Neural progenitor cell (in vitro differentiated cells): ENCODE measurements at places on chromosomes 2 and 18. TPM values are rescaled to one million over a fixed set of nuclear protein-coding genes. Genes with fewer than 3 reads are reported as not detected.

DNA sequence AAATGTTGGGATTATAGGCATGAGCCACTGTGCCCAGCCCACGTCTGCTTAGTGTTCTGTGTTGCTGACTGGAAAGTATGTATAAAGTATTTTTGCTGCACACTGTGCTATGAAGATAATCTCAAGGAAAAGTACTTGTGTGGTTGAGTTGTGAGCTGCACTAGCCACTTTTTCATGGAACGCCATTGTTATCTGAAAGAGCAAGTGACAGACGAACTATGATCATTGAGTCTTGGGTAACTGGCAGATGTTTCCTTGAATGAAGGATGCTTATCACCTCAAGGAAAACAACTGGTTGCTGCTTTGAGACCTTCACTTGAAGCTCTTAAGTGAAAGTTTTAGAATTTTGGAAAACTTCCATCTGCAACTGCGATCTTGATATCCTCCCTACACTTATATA is 82.2 kb upstream of the KCTD1 start:
- no peak overlapping the region for H3K4me3 ChIP-seq
- no peak overlapping the region for H3K27ac ChIP-seq
- no peaks in the 10 kb centered on the region for H3K4me1 ChIP-seq
- no peaks in the 10 kb centered on the region for H3K27me3 ChIP-seq
- no peak for DNase-seq
- no peaks in the 10 kb centered on the region for H3K36me3 ChIP-seq

DNA sequence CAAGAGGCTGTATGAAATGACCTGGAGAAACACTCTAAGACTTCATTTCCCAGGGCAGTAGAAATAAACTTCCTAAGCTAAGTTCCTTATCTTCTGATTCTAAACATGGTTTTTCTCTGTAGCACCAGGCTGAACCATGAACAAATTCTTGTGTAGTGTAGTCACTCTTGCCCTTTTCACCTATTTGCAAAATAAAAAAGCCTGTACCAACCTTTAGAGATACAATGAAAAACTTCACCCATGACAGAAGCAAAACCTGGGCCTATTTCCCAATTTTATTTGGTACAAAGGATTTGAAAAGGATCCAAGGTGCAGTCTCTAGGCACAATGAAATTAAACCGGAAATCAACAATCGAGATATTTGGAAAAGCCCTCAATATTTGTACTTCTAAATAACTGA is 43.6 kb downstream of the POLR1A start:
- no peaks in the 10 kb centered on the region for H3K4me1 ChIP-seq
- DNase-seq: no peak
- H3K36me3 ChIP-seq: no peaks in the 10 kb centered on the region
- no peak overlapping the region for H3K27ac ChIP-seq
- no peaks in the 10 kb centered on the region for H3K27me3 ChIP-seq

The TCF23 gene
- 0.03 TPM in 1 of 2 replicates, not detected in the other for total RNA-seq

DNA sequence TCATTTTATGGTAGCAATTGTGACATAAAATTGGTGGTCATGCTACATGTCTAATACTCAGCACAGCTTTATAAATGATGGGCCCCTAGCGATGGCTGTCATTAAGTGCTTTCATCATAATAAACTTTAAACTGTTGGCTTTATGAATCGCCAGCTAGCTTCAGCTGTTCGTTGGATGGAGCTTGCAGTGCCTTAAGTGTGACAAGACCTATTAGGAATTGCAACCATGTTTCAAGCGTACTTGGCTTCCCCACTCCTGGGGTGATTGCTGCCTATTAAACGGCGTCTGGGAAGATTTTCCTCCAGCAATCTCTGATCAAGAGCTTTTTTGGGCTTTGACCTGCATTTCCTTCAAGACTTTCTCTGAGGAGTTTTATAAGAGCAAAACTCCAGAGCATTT is 164.5 kb upstream of the SIX3 start:
- H3K4me3 ChIP-seq: peak overlapping the region; percentile 40
- H3K27me3 ChIP-seq: peaks cover 13% of the 10 kb centered on the region
- no peak overlapping the region for H3K27ac ChIP-seq

DNA sequence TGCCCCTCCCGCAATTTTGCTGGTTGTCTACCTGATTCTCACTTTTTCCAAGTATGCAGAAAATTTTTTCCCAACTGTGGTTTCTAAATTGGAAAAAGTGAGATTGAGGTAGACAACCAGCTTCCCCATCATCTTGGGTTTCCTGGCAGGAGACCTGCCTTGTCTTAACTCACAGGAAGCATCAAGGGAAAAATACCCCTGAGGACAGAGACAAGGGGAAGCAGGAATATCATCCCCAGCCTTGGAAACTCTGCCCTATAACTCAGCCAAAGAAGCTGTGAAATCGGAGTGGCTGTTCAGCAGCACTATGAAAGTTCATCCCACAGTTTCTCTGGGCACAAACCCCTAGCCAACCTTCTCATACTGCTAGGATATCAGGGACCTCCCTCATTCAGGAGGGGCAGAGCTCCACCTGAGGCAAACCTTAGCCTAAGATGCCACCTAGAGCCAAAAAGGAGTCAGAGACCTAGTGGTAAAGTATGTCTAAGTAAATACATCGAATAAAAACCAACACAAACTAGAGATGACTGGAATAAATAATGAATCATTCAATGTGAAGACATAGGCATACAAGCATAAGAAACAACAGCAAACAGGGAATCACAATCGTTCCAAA is 68.2 kb downstream of the ZSWIM2 start:
- H3K4me3 ChIP-seq: no peak overlapping the region
- peak; percentile 70 for DNase-seq
- H3K4me1 ChIP-seq: no peaks in the 10 kb centered on the region
- no peaks in the 10 kb centered on the region for H3K27me3 ChIP-seq
- H3K36me3 ChIP-seq: no peaks in the 10 kb centered on the region

The SP110 gene
- total RNA-seq: 0.65 and 1.3 TPM in 2 replicates

The ABCG8 gene
- total RNA-seq: not detected in 2 replicates

The MROH2A gene
- not detected in 2 replicates for total RNA-seq

- no peaks in the 10 kb centered on the region for H3K27me3 ChIP-seq
- DNase-seq: no peak
- no peak overlapping the region for H3K27ac ChIP-seq
Measured at GRCh38 chr18:50788284-50788683, 31.5 kb downstream of the MRO start.

GRCh38 chr2:4533806-4534205 is 830.4 kb downstream of the DCDC2C start:
- peaks cover 22% of the 10 kb centered on the region for H3K4me1 ChIP-seq
- no peak overlapping the region for H3K4me3 ChIP-seq
- no peaks in the 10 kb centered on the region for H3K27me3 ChIP-seq
- H3K27ac ChIP-seq: no peak overlapping the region
- H3K36me3 ChIP-seq: no peaks in the 10 kb centered on the region

DNA sequence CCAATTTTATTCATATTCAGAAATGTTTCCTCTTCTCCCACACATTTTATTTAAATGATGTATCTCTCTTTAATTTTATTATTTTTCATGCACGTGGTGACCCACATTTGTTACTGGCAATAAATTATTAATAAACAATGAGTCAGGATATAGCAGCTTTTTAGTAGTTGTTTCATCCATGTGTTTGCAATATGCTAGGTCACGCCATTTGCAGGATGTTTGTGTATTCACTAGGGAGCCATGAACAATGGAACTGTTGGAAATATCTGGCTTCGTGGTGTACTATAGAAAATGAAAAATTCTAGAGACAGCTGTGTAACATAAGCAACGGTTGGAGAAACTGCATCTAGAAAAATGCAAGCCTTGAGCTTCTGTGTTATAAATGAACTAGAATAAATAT is 176.0 kb upstream of the COL3A1 start:
- H3K4me1 ChIP-seq: no peaks in the 10 kb centered on the region
- H3K27me3 ChIP-seq: no peaks in the 10 kb centered on the region
- no peaks in the 10 kb centered on the region for H3K36me3 ChIP-seq
- no peak overlapping the region for H3K27ac ChIP-seq
- DNase-seq: no peak

The KIF3C gene
- 13.2 and 25.9 TPM in 2 replicates for total RNA-seq

- H3K4me1 ChIP-seq: no peaks in the 10 kb centered on the region
- no peak overlapping the region for H3K4me3 ChIP-seq
- no peaks in the 10 kb centered on the region for H3K36me3 ChIP-seq
- no peaks in the 10 kb centered on the region for H3K27me3 ChIP-seq
Measured at GRCh38 chr18:63264871-63265270, 54.7 kb downstream of the BCL2 start.

- H3K27ac ChIP-seq: no peak overlapping the region
- no peak overlapping the region for H3K4me3 ChIP-seq
- no peaks in the 10 kb centered on the region for H3K36me3 ChIP-seq
- no peak for DNase-seq
- H3K4me1 ChIP-seq: no peaks in the 10 kb centered on the region
- H3K27me3 ChIP-seq: no peaks in the 10 kb centered on the region
Measured at GRCh38 chr2:168272225-168272624, 24.8 kb upstream of the STK39 start.

- H3K27me3 ChIP-seq: no peaks in the 10 kb centered on the region
- no peaks in the 10 kb centered on the region for H3K36me3 ChIP-seq
- H3K27ac ChIP-seq: no peak overlapping the region
- H3K4me3 ChIP-seq: no peak overlapping the region
Measured at GRCh38 chr2:165837122-165837521, 43.1 kb upstream of the GALNT3 start.

The COX5B gene
- 148 and 181 TPM in 2 replicates for total RNA-seq

- no peak overlapping the region for H3K27ac ChIP-seq
- no peaks in the 10 kb centered on the region for H3K36me3 ChIP-seq
- DNase-seq: no peak
- no peaks in the 10 kb centered on the region for H3K4me1 ChIP-seq
Measured at GRCh38 chr2:137173463-137173862, 408.1 kb downstream of the THSD7B start.

The TGFBRAP1 gene
- 13.8 and 14.0 TPM in 2 replicates for total RNA-seq

DNA sequence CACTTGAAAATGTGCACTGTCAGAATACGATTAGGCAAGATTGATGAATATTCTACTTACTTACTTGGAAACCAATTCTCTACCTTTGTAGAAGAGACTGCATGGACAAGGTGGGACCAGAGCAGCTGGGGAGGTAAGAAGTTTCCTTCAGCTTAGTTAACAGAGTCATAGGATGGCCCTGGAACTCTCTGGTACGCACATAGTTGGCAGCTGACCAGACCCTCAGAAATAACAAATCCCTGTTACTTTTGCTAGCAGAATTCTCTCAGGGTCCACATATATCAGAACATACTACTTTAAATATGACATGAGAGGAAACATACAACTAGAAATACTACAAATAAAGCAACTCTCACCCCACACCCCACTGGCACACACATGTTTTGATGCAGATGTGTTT is 24.8 kb upstream of the STAT1 start:
- H3K27ac ChIP-seq: no peak overlapping the region
- H3K36me3 ChIP-seq: no peaks in the 10 kb centered on the region
- H3K4me1 ChIP-seq: no peaks in the 10 kb centered on the region
- no peaks in the 10 kb centered on the region for H3K27me3 ChIP-seq

- H3K27me3 ChIP-seq: no peaks in the 10 kb centered on the region
- H3K4me1 ChIP-seq: no peaks in the 10 kb centered on the region
- H3K27ac ChIP-seq: no peak overlapping the region
- H3K4me3 ChIP-seq: no peak overlapping the region
Measured at GRCh38 chr18:43661570-43661969, 384.3 kb upstream of the SYT4 start.

GRCh38 chr18:59264121-59264571 is 9.1 kb downstream of the RAX start:
- peak overlapping the region; percentile 46 for H3K4me3 ChIP-seq
- peaks cover 97% of the 10 kb centered on the region for H3K27me3 ChIP-seq
- no peak overlapping the region for H3K27ac ChIP-seq
- DNase-seq: peak; percentile 72

- no peak overlapping the region for H3K27ac ChIP-seq
- no peak overlapping the region for H3K4me3 ChIP-seq
- peaks cover 12% of the 10 kb centered on the region for H3K4me1 ChIP-seq
Measured at GRCh38 chr2:96163415-96163767, 18.2 kb upstream of the DUSP2 start.
